ENCODE measurements at places on chromosomes 16 and 17. TPM values are rescaled to one million over a fixed set of nuclear protein-coding genes. Genes with fewer than 3 reads are reported as not detected.

PHAF1 gene
- total RNA-seq: 14.2 TPM

PLA2G10 gene
- total RNA-seq: not detected

CFAP97D1 gene
- under 0.01 TPM for total RNA-seq

RANGRF gene
- 17.6 TPM for total RNA-seq

COG4 gene
- total RNA-seq: 94.5 TPM

CCDC200 gene
- not detected for total RNA-seq

KRT28 gene
- total RNA-seq: not detected

HOXB13 gene
- not detected for total RNA-seq

UNK gene
- 10.2 TPM for total RNA-seq

FOXC2 gene
- 2.3 TPM for total RNA-seq

PRR15L gene
- total RNA-seq: not detected

MT1G gene
- not detected for total RNA-seq

ARHGDIG gene
- total RNA-seq: 12.3 TPM

ASGR1 gene
- 16.4 TPM for total RNA-seq

ITGAE gene
- total RNA-seq: 23.5 TPM

NOG gene
- 4.4 TPM for total RNA-seq

SPHK1 gene
- 180 TPM for total RNA-seq

HOXB1 gene
- not detected for total RNA-seq

SGCA gene
- not detected for total RNA-seq

PPM1D gene
- 20.3 TPM for total RNA-seq

CORO6 gene
- total RNA-seq: 1.3 TPM

FBXW10 gene
- under 0.01 TPM for total RNA-seq

SLC47A1 gene
- 11.6 TPM for total RNA-seq

OR1E2 gene
- total RNA-seq: not detected

CHST4 gene
- not detected for total RNA-seq

KRT40 gene
- total RNA-seq: not detected

FBXO39 gene
- total RNA-seq: 1.4 TPM

SLFN11 gene
- 225 TPM for total RNA-seq

CACNG3 gene
- total RNA-seq: not detected

FOXF1 gene
- total RNA-seq: 0.11 TPM

ZNF174 gene
- total RNA-seq: 7.9 TPM

ANKRD40CL gene
- total RNA-seq: not detected

TSPAN10 gene
- 0.14 TPM for total RNA-seq

LGALS9B gene
- total RNA-seq: not detected

MAP3K14 gene
- 2.0 TPM for total RNA-seq

HEXIM1 gene
- 9.8 TPM for total RNA-seq

USP10 gene
- total RNA-seq: 65.3 TPM

EVI2A gene
- total RNA-seq: 0.33 TPM

KRTAP4-5 gene
- total RNA-seq: not detected

MNT gene
- total RNA-seq: 3.2 TPM

CTRB2 gene
- total RNA-seq: not detected

SDR42E2 gene
- total RNA-seq: 0.07 TPM

ALOX12 gene
- total RNA-seq: not detected

OR1F1 gene
- 0.13 TPM for total RNA-seq

TBC1D3 gene
- not detected for total RNA-seq

MYLK3 gene
- total RNA-seq: 0.04 TPM

B4GALNT2 gene
- not detected for total RNA-seq

GPR139 gene
- total RNA-seq: not detected

SSTR5 gene
- total RNA-seq: not detected

SOST gene
- not detected for total RNA-seq

SLC5A10 gene
- not detected for total RNA-seq

SPN gene
- not detected for total RNA-seq

Data from pulmonary artery endothelial cell (primary cell).